Hematopoietic multipotent progenitor cell (in vitro differentiated cells): ENCODE measurements at places on chromosomes 12 and 14. TPM values are rescaled to one million over a fixed set of nuclear protein-coding genes. Genes with fewer than 3 reads are reported as not detected.

The NYNRIN gene
- total RNA-seq: 20.2 TPM

The INHBC gene
- 0.27 TPM for total RNA-seq

The YLPM1 gene
- 21.3 TPM for total RNA-seq

The GPD1 gene
- total RNA-seq: under 0.01 TPM

- peak; percentile 75 for DNase-seq
Measured at GRCh38 chr14:93047661-93048060, 68.1 kb downstream of the ITPK1 start.

GRCh38 chr12:8734873-8735381, 37.1 kb downstream of the RIMKLB start:
- no peak for DNase-seq

DNA sequence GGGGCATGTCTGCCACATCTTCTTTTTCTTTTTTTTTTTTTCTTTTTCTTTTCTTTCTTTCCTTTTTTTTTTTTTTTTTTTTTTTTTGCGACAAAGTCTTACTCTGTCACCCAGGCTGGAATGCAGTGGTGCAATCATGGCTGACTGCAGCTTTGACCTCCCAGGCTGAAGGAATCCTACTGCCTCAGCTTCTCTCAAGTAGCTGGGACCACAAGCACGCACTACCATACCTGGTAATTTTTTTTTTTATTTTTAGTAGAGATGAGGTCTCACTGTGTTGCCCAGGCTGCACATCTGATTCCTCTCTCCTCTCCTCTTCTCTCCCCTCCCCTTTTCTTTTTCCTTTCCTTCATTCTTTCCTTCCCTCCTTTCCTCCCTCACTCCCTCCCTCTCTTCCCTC, 18.5 kb downstream of the SLC15A5 start:
- no peak for DNase-seq

DNA sequence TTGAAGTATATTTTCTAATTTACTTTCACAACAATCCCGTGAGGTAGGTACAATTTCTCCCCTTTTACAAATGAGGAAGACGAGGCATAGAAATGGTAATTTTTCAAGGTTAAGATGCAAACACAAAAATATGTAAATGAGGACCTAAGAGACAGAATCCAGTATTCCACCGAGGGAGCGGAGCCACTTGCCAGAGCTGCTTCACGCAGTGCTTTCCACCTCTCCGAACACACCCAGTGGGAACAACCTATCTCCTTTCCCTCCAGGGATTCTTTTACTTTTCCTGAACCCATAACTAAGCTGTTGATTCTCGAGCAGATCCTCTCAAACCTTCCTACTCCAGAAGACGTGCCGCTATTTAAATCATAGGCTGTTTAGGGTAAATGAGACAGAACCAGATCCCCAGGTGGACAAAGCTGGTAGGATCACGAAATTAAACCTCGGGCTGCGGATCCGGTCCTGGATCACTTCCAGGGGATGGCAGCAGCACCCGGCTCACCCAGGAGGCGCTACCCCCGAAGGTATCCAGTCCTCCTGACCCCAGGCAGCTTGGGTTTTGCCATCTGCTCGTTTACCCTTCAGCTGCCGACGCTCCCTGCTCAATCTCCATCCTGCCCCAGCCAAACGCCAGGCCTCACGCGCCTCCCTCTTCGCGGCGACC, 1.5 kb downstream of the DDHD1 start:
- DNase-seq: peak; percentile 64

DNA sequence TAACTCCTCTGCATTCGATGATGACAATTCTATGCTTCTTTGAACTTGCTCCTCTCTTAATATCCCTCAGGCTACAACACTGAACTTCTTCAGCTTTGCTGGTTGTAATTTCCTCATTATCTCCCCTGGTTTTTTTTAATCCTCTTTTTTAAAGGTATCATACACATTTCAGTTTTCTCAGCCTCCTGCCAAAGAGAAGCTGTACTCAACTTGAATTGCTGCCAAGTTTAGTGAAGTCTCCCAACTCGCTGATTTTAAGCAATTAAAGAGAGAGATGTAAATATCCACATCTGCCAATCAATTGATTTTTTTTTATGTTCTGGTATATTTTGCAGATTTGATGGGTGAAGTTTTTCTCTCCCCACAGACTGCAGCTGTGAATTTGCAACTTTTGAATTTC, 817.8 kb downstream of the GALC start:
- DNase-seq: no peak

DNA sequence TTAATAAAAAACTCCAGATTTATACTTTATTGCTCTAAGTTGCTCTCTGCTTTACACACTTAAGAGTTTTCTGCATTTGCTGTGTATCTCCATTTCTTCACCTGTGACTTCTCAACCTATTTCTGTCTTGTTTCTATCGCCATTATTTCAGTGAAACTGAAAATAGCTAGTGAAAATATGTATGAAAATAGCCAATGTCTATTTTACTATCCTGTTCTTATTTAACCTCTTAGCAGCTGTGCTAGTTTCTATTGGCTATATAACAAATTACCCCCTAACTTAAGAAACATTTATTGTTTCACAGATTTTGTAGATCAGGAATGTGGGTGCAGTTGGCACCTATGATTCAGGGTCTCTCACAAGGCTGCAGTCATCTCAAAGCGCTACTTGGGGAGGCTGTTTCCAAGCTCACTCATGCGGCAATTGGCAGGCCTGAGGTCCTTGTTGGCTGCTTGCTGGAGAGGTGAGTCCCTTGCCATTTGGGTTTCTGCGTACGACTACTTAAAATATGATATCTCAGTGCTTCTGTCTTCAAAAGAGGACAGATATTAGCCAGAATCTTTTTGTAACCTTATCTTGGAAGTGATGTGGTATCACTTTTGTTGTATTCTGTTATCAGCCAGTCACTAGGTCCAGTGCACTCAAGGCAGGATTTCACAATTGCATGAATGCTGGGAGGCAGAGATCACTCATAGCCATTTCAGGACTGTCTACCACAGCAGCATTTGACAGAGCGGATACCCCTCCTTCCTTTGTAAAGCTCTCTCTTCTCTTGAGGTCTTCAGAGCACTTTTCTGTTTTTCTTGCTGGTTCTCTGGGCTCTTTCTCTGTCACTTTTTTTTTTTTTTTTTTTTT, 7.2 kb downstream of the ERC1 start:
- DNase-seq: no peak

DNA sequence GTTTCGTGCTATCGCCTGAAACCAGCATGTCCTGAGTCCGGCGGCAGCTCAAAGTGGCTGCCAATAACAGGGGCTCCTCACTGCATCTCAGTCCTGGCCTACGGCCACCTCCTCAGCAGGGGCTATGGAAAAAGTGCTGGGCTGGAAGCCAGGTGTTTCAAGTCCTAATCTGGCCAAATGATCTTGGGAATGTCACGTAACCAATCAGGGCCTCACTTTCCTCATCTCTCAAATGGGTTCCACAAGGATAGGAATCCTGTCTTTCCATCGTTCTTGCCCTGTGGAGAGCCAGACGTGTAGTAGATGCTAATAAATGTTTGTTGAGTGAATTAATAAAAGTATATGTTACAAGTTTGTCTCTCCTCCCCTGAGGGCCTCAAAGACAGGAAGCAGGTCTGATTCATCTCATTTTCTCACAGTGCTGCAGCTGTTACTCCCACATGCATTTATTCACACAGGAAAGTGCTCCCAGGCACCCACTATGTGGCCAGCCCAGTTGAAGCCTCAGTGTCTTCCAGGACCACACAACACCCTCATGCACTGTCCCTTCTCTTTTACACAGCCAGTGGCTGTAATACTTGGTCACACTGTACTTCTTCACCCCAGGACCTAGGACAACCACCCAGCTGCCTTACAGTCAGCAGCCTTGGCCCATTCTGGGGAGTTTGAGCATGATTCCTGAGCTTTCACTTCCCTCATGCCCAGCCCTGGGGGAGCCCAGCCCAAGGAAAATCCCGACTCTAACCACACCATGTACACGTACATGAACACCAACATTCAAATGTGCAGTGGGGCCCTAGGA, 5.0 kb downstream of the CMKLR1 start:
- DNase-seq: no peak

DNA sequence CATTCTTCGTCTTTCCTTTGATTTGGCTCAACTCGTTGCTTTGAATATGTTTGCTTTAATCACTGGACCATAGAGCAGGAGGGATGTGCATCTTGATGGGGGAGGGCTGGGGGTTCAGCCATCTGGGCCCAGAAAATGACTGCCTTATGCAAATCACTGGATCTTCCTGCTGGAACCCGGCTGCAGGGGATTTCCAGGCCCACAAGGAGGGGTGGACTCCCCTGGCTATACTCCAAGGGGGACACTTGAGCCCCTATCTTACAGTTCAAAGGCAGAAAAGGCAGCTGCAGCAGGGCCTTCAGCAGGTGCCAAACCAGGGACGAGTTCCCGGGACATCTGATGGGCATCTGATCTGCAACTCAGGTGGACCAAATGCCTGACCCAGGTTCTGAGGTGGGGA, 122.5 kb downstream of the DICER1 start:
- DNase-seq: no peak

DNA sequence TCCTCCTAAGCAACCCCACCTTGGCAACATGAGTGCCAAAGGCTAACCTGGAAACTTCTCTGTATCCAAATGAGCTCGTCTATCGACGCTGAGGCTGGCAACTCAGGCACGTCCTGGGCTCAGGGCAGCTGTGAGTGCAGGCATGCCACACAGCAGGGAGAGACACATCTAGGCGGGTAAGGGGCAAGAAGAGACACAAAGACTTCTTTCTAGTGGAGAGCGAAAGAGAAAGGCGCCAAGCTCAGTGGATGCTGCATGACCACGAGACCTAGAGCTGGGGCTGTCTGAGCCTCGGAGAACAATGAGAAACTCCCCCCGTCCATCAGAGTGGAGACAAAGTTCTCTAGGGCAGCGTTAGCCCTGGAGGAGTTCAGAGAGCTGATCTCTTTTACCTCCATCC, 170.4 kb downstream of the CALM1 start:
- no peak for DNase-seq

DNA sequence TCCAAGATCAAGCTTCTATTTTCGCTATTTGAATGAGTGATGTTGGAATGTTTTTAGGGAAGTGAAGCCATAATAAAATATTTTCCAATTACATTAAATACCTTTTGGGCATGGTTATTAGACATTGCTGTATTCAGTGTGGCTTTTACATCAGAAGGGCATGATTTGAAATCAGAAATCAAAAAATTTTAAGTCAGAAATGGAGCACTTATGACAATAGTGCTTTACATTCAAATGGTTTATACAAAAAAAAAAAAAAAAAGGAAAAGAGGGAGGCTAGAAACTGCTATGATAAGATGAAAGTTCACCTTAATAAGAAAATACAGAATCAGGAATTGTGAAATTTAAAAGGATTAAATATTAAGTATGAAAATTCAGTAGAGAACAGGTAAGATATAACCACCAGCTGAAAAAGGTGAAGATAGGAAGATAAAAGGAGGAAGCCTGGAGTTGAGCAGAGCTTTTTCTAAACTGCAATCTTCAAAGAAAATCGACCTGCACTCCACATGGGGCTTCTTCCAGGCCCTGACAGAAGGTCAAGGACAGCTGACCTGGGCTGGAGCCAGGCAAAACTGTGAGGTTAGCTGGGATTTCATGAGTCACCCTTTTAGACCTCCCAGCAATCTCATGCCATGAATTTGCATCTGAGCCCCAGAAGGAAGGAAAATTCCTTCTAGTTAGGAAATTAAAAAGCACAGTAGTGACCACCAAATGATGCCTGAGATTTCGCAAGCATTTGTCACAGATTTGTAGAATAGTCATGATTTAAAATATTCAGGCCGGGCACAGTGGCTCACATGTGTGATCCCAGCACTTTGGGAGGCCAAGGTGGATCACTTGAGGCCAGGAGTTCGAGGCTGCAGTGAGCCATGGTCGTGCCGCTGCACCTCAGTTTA, 23.4 kb upstream of the BMP4 start:
- DNase-seq: no peak

DNA sequence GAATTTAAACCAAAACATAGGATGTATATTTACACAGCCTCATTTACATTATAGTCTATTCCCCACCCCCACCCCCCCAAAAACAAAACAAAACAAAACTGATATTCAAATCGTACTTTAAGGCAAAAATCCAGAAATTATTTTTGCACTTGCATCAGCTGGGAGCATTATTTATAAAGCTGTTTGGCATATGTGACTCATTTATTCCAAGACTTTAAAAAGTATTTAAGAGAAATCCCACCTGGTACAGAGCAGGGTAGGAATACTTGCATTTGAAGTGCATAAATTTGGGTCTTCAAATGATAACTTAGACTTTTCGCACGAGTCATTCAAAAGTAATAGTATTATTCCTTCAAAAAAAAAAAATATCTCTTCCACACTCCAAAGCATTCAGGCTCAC, 1.1 kb downstream of the KLHL28 start:
- no peak for DNase-seq

DNA sequence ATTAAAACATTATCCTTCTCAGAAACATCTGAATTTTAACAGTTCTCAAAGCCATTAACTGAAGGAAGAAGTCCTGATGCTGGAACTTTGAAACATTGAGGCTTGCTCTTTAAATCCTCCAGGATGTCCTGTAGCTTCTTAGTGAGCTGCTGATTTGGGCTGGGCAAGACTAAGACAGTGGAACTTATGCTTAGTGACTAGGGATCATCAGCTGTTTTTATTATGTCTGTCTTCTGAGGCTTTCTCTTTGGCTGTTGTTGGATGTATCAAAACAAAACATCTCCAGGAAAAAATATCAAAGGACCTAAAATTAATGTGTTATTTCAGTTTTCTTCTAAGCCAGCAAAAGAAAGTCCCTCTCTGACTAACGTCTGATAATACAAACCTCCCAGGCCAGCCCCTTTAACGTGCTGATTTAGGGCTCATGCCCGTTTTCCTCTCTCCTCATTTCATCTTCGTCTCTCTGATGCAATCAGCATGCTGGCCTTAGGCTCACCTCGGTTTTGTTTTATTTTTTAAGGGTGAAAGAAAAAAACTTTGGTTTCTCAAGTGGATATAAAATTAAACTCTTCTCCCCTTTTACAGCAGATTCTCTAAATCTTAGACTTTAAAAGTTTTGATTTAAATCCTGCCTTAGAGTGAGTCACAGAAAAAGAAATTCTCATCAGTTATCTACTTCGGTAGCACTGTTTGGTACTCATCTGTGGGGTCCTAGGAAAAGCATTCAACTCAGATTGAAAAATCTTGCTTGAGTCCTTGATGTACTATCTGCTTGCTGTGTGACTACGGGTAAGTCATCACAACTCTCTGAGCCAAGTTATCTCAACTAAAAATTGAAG, 106.2 kb upstream of the CCDC91 start:
- DNase-seq: no peak

- peak; percentile 21 for DNase-seq
Measured at GRCh38 chr12:8154526-8154925, 2.3 kb upstream of the ZNF705A start.

- no peak for DNase-seq
Measured at GRCh38 chr12:11684393-11684792, 34.9 kb downstream of the ETV6 start.

- peak; percentile 40 for DNase-seq
Measured at GRCh38 chr14:52068615-52069306, at the start of gene NID2. NID2 (minus strand) TSS chr14:52069059; CDS start chr14:52068994, 65 bp downstream.
